GM12864 (cell line): ENCODE measurements at places on chromosomes 6 and 20.

- no peak for DNase-seq
These were observed 542.6 kb downstream of the DHX35 start for GRCh38 chr20:39504710-39505094.

- no peak for DNase-seq
These were observed 220.8 kb upstream of the HEY2 start for GRCh38 chr6:125528621-125529041.

DNA sequence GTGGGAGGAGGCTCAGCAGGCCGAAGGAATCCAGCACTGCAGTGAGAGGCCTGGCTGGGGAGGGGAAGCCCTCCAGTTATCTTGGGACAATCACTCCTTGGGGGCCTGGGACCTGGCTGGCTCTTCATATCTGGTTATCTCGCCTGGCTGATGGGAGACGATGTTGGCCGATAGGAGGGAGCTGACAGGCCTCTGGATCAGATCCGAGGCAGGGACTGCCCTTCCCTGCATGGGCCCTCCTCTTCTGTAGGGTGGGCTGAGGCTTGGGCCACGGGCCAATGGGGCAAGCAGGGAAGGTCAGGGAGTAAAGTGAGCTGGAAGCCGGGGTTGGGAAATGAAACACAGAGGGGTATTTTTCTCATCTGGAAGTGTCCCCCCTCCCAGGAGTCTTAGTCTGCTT is 25.2 kb downstream of the MANBAL start:
- DNase-seq = no peak

DNA sequence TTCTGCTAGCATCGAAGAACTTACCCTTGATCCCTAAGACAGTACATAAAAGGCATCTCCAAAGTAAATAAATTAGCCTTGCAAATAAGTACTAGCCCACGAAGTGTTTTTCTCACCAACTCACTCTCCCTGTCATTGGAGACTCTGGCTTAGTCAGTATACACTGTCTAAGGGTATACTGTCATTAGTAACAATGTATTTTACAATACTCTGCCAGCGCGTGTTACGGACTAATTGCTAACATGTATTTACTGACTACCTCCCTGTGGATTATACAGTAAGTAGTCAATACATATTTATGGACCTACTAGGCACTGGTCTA is 72.1 kb downstream of the NFATC2 start:
- DNase-seq = no peak

GRCh38 chr6:168124158-168124557 is 45.1 kb upstream of the FRMD1 start:
- DNase-seq = no peak

DNA sequence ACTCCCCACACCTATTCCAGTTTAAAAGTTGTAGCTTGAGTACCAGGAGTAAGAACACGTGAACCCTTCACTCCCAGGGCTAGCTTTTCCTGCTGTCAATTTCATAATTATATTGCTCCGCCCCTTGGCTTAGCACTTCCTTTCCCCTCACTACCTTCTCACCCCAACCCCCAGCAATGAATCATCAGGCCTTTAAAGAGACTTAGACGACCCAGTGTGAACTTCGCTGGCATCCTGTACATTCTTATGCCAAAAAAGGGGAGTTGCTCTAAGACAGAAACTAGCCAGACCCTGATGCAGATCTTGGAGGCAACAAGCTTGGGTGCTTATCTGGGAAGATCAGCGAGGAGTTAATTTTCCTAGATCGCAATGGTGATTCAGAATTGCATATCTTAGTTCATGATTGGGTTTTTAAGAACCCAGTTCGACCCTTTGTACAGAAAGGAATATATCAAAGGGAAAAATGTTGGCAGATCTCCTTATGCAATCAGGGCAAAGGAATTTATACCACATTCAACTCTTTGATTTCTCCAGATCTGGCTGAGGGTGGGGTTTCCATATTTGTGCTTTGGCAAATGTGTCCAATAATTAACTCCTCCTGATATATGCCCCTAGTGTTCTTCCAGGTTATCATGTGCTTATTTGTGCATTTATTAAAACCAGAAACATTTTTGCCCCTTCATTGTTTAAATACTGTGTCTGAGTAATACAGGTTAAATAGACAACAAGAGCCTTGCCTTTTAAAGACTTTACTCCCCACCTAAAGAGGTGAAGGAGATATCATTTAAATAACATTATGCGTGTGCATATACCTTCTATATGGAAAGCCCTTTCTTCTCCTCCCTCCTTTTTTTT is 8.1 kb upstream of the ATXN1 start:
- no peak for DNase-seq

DNA sequence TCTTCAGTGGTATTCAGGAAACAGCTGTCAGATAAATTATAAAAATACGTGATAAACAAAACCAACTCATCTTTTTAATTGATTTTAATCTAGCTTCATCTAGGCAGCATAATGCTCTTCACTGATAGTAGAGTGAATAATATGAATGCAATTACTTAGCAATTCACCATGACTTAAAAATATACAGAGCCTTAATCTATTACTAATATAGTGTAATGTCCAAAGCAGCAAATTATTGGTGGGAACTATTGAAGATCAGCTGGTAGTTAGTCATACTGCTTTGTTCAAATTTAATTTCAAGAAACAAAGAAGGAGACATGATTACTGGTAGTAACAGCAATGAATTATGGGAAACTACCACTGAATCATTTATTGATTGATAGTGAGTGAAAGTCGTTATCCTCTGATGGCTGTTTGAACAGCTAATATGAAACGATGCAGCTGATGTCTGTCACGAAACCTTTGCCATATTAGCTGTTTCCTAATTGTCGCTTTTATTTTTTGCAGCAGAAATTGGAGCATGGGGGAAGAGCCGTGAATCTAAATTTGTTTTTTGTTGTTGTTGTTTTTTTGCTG is 99.2 kb downstream of the NKAIN2 start:
- no peak for DNase-seq

GRCh38 chr6:127031511-127031910 is 87.0 kb upstream of the RSPO3 start:
- no peak for DNase-seq

DNA sequence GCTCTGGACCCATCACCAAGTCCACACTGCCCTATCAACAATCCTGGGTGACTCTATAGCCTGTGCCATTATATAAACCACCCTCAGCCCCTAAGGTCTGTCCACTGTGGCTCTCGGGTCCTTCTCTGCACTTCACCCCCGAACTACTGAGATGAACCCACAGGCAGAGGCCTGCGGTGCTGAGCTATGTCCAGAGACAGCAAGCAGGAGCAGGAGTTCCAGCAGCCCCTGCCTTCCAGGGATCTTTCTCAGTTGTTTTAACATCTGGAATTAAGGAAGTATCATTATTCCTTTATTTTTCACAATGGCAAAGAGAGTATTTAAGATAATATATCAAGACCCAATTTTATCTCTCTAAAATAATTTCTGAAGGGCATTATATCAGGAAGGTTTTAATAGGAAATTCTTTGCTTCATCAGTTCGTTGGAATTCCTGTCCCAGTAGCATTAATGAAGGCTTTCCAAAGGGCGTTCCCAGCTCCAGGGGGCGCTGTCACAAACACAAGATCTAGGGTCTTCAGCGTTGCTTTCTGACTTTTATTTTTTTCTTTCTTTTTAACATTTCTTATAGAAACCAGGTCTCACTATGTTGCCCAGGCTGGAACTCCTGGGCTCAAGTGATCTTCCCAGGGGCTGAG is 27.3 kb downstream of the RRBP1 start:
- no peak for DNase-seq

- no peak for DNase-seq
These were observed 77.6 kb downstream of the AKAP7 start for GRCh38 chr6:131212913-131213312.

DNA sequence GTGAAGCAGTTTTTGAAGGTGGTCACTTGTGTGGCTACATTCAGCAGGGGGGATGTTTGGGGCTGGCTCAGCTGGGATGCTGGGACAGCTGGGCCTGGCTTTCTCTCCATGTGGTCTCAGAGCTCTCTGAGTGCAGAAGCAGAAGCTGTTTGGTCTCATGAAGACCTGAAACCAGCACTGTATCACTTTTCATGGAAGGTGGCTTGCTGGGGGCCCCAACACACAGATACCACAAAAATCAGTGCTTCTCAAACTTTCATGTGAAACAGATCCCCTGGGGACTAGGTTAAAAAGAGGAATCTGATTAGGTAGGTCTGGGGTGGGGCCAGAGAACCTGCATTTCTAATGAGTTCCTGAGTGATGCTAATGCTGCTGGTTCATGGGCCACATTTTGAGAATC is 347.3 kb downstream of the DHX35 start:
- no peak for DNase-seq

DNA sequence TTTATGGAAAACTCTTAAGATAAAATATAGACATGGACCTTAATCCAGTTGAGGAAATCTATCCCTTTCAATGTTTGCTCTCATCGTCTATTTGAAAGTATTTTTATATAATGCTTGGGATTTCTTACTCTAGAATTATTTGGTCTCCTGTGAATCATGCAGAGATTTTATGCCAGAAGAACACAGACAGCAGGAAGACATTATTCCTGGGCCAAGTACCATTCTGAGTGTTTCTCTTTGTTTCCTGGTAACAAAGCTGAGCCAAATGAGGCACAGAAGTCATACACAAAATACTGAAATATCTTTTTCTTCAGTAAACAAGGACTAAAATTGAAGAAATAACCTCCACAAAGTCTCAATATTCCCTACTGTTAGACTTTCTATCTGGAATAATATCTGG is 538.2 kb upstream of the EYS start:
- no peak for DNase-seq

- DNase-seq = no peak
These were observed 21.0 kb downstream of the KHDC1L start for GRCh38 chr6:73204252-73204651.

DNA sequence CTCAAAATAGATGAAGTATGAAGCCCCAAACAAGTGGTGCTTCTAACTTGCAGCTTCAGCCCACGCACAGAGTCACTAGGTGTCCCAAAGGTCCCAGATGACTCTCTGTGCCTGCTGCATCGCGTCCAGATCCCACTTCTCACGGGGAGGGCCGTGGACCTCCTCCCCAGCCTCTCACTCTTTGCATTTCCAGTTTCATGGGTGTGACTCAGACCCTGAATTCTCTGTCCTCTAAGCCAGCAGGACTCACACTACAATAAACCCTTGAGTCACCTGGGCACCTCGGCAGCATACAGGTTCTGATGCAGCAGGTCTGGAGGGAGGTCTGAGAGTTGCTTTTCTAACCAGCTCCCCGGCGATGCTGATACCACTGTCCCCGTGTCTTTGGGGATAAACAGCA is 114.0 kb upstream of the RIN2 start:
- no peak for DNase-seq

- no peak for DNase-seq
These were observed 503.8 kb downstream of the TFAP2B start for GRCh38 chr6:51322505-51322904.

- no peak for DNase-seq
These were observed 44.2 kb downstream of the NOX3 start for GRCh38 chr6:155411154-155412052.

- DNase-seq = no peak
These were observed 434.3 kb downstream of the TBC1D32 start for GRCh38 chr6:120899932-120900331.

- DNase-seq = no peak
These were observed 111.2 kb downstream of the HIVEP2 start for GRCh38 chr6:142833798-142834197.

DNA sequence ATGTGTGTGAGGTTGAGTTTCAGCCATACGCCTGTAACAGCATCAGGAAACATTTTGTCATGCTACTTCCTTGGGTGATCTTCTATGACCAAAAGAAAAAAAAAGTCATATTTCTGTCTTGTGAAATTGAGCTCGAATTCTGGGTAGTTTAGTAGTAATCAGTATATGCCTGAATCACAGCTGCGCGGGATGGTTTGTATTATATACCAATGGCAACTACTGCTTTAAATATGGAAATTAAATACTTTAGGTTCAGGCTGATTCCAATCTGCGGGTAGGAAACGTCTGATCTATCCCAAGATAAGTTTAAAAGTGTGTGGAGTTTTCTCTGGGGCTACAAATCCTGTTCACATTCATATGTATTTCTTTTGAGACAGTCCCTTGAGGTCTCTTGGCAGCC is 115.6 kb upstream of the FERMT1 start:
- no peak for DNase-seq

GRCh38 chr6:79640146-79641111 is 9.3 kb downstream of the SH3BGRL2 start:
- no peak for DNase-seq

DNA sequence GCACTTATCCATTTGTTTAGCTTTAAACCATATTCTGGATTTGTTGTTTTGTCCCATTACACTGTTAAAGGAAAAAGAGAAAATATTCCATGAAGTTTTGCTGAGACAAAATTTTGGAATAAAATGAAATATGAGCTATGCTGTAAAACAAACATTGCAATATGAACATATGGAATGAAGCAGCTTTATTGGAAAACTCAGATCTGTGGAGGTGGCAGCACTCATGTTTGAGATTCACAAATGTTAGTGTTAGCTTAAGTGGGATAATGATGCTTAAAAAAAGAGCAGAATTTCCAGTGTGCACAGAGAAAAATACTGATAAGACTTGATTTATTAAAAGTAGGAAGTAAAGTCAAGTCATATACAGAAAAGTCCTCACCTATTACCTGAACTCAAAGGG is 196.2 kb downstream of the BCKDHB start:
- DNase-seq = no peak

DNA sequence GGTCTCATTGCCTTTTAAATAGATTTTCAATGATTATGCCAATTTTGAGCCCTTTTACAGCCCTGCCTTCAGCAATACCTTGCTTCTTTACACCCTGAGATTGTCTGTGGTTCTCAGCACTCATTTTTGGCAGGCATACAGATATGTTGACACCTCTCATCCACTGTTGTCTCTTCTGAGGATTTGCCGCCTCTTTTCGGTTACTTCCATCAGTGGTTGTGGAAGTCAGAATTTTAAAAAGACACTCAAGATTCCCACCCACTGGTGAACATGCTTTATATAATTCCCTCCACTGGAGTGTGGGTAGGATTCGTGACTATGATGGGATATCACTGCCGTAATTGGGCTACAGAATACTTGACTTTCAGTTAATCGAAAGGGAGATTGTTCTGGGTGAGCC is 37.4 kb upstream of the KIF13A start:
- no peak for DNase-seq

- DNase-seq = no peak
These were observed 833.6 kb upstream of the FLRT3 start for GRCh38 chr20:15171016-15171415.

DNA sequence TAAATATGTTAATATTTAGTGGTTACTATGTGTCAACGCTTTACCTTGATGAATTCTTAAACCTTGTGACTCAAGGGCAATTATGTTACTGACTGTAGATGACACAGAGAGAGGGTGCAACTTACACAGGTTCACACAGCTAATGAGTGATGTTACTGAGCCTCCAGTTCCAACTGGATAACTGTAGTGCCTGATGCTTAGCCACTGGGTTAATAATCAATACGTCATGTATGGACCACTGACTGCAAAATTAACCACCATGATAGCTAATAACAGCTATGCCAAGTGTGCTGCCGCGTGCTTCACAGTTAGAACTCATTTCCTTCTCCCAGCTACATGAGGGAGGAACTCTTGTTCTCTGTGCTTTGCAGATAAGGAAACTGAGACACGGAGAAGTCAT is 45.4 kb downstream of the SIRPA start:
- DNase-seq = no peak

- DNase-seq = no peak
These were observed 11.0 kb upstream of the ADGRF5 start for GRCh38 chr6:46932526-46933319.

- no peak for DNase-seq
These were observed 97.4 kb downstream of the BANF2 start for GRCh38 chr20:17797161-17797560.
